ENCODE measurements at places on chromosomes 6 and 20. TPM values are rescaled to one million over a fixed set of nuclear protein-coding genes. Genes with fewer than 3 reads are reported as not detected.
A peak's percentile ranks its signal among the peaks of the same experiment; 100 is the strongest.

DNA sequence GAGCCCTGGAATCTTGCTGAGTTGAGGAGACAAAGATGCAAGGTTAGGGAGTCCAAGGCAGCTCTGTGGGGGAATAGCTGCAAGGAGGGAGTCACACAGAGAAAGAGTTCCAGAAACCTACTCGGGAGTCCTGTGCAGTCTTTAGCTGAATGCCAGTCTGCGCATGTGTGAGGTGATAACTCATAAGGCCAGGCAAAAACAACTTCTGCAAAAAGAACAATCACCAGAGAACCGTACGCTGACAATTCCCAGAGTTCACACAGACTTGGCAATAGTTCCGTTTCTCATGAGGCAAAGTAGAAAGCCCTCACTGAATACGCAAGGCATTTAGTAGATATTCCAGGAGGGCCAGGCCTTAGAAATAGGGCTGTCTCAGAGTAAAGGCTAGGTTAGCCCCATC lies 135.2 kb upstream of the TAB2 start:
- no peak for DNase-seq
- no peak overlapping the region for H3K27ac ChIP-seq
- H3K4me1 ChIP-seq = peaks cover 18% of the 10 kb centered on the region
- H3K27me3 ChIP-seq = no peaks in the 10 kb centered on the region
- H3K36me3 ChIP-seq = peaks cover 9% of the 10 kb centered on the region

DNA sequence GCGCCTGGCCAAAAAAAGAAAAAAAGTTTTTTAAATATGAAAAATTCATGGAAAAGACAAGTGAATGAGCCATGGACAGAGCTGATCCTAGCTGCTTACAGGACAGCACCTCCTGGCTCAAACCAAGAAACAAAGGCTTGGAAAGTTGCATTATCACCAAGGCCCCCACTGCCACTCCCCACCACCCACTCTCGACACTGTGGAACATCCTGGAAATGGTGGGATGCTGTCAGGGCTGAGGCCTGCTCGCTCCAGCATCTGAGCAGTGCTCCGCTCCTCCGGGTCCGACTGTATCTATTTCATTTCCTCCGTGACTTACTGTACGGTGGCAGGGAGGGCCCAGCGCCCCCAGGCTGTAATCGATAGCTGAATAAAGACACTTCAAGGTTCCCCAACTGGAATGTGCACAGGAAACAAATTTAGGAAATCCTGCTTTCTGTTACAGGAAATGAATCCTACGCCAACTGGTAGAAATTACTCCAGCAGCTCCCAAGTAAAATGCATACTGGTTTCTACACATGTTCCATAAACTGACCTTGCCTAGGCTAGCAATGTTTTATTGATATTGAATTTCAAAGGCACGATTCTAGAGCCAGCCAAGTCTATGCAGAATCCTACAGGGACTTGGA lies 109.5 kb upstream of the NFATC2 start:
- H3K27ac ChIP-seq = no peak overlapping the region
- no peaks in the 10 kb centered on the region for H3K27me3 ChIP-seq
- no peak overlapping the region for H3K4me3 ChIP-seq
- peaks cover 18% of the 10 kb centered on the region for H3K4me1 ChIP-seq

- H3K4me1 ChIP-seq = peaks cover 2% of the 10 kb centered on the region
- no peaks in the 10 kb centered on the region for H3K36me3 ChIP-seq
- no peak overlapping the region for H3K4me3 ChIP-seq
Measured at GRCh38 chr20:64159286-64159680, 5.0 kb upstream of the MYT1 start.

DNA sequence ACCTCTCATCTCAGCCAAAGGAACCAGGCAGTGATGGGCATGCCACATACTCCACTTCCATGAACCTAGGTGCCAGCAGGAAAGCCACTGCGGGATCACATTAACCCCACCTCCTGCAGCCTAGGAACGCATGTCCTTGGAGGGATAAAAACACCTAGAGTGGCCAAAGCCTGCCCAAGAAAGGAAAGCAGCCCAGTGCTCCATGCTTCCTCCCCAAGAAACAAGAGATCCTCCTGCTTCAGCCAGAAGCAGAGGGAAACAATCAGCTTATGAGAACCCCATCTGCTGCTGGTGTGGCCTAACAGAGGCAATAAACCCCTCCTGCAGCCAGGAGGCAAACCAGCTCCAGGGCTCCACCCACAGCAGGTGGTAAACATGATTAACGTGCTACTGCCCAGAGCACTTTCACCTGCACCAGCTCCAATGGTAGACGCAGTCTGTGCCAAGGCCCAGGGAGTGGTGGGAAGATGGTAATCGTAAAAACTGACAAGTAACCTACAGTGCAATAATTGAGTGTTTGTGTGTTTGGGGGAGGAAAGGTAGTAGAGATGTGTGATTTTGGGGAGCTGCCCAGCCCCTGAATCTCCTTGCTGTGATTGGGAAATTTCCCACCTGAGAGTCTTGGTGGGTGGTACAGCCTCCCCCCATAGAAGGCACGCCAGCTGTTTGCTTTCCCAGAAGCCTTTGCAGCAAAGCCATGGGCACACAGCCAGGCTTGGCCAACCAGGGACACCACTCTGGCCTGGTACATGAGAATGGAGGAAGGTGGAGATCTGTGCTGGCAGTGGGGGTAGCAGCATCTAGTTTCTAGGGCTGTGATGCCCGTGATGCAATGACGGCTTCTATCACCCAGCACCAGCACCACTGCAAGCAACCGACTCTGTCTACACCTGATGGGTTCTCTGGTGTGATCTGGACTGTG lies 50.6 kb upstream of the TBC1D7 start:
- no peak overlapping the region for H3K27ac ChIP-seq
- no peaks in the 10 kb centered on the region for H3K36me3 ChIP-seq
- DNase-seq = no peak
- H3K4me1 ChIP-seq = no peaks in the 10 kb centered on the region

- H3K4me1 ChIP-seq = peaks cover 46% of the 10 kb centered on the region
- no peaks in the 10 kb centered on the region for H3K27me3 ChIP-seq
- no peak for DNase-seq
- peaks cover 18% of the 10 kb centered on the region for H3K36me3 ChIP-seq
- H3K27ac ChIP-seq = peak overlapping the region; percentile 32
Measured at GRCh38 chr6:42693725-42694323, 28.6 kb downstream of the PRPH2 start.

GRCh38 chr6:121504227-121504626 lies 68.8 kb downstream of the GJA1 start:
- no peak overlapping the region for H3K4me3 ChIP-seq
- peaks cover 25% of the 10 kb centered on the region for H3K4me1 ChIP-seq
- DNase-seq = no peak
- peak overlapping the region; percentile 74 for H3K27ac ChIP-seq
- no peaks in the 10 kb centered on the region for H3K27me3 ChIP-seq

Gene ZNF311
- 0.52 TPM for total RNA-seq

Gene MAFB
- total RNA-seq = 3.0 TPM

Gene CD109
- 33.1 TPM for total RNA-seq

Gene CASS4
- 0.10 TPM for total RNA-seq

Gene CRIP3
- total RNA-seq = 0.47 TPM

Gene CRISP3
- total RNA-seq = not detected

Measured in chondrocyte (in vitro differentiated cells).